Left renal pelvis (tissue), 4 donors: ENCODE measurements at places on chromosomes 11 and 22.

GRCh38 chr22:33920197-33920540 is at the start of gene LARGE1:
Gene LARGE1 (minus strand): TSS chr22:33920476.
- no peak for DNase-seq

- DNase-seq = no peak
These were observed 17.2 kb downstream of the SUN2 start for GRCh38 chr22:38738475-38739070.

DNA sequence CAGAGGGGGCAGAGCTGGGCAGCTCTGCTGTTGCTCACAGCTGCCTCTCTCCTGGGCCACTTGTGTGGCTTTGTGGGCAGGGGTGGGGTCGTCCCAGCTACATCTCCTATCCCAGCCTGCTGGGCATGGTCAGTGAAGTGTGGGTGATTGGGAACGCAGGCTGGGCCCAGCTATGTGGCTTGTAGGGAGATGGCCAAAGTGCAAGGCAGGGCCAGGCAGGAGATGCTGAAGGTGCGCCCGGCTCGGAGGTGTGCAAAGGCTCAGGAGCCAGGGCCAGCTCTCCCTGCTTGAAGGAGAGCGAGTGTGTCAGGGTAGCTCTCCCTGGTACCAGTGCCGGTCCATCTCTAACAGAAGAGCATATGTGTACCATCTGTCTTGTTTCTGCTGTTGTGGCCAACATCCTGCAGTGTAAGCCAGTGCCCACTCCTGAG is 8.4 kb upstream of the RANBP1 start:
- no peak for DNase-seq

GRCh38 chr11:102927624-102927990 is 27.9 kb downstream of the MMP13 start:
- no peak for DNase-seq

DNA sequence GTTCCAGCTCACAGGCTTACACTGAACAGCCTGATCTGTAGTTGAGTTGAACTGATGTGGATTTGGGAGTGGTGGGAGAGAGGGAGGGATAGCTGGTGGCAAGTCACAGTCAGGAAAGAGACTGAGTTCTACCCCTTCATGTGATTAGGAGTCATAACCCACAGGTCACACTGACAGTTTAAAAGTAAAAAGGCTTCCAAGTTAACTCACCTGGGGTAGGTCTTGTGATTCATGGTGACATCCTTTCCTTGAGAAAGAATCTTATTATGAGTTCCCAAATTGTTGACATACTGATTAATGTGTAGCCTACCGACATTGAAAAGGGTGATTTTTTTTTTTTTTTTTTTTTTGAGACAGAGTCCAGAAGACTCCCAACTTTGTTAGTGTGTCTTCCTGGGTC is 5.4 kb downstream of the IZUMO1R start:
- no peak for DNase-seq

- DNase-seq = no peak
These were observed 39.9 kb downstream of the IGSF9B start for GRCh38 chr11:133916784-133917440.

- DNase-seq = no peak
These were observed 30.2 kb downstream of the C22orf31 start for GRCh38 chr22:29031227-29032011.

DNA sequence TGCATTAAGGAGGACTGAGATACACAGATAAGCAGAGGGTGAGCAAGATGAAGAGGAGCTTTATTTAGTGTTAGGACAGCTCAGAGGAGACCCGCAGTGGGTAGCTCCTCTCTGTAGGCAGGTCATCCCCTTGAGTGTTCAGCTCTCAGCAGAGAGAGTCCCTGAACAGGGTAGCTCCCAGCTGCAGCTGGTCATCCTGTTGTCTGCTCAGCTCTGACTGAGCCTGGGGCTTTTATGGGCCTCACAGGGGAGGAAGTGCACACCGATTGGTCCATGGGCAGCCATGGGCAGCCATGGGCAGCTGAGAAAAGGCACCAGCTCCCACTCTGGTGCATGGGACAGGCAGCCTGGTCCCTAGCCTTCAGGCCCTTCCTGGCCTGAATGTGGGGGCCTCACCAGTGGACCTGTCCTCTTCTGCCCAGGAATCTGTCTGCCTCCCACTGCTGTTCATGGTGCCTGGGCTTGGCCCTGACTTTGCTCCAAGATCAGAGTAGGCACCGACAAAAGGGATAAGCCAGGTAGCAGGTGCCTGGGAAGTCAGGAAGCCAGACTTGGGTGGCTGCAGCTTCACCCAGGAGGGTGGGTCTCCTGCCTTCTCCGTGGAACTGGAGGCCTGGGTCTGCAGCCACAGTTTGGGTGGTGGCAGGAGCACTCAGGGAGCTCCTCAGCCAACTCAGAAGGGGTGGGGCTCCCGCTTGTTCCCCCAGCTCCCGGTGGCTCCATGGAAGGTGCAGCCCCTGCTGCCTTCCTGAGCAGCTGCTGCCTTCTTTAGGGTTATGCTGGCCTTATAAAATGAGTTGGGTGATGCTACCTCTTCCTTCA is 54.7 kb downstream of the MYEOV start:
- no peak for DNase-seq

GRCh38 chr11:10551290-10551592 is 10.3 kb upstream of the RNF141 start:
- DNase-seq = no peak

DNA sequence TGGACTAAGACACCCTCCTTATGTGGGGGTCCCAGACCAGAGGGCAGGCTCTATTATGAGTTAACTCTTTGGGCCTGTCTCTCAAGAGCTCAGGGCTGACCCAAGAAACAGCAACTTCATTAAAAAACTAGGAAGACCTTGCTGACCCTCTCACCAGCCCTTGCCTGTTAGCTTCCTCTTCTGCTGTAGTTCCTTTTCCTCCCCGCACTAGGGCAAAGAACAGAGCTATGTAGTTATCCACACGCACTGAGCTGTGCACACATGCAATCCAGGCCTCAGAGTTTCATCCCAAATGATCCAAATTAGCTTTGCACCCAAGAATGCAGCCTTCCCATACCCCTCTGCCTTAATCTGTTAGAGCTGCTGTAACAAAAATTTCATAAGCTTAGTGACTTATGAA is 539.6 kb upstream of the CADM1 start:
- DNase-seq = no peak

- DNase-seq = no peak
These were observed 305.7 kb downstream of the BLID start for GRCh38 chr11:121810291-121810690.

GRCh38 chr11:131808470-131808869 is 438.1 kb downstream of the NTM start:
- DNase-seq = no peak

DNA sequence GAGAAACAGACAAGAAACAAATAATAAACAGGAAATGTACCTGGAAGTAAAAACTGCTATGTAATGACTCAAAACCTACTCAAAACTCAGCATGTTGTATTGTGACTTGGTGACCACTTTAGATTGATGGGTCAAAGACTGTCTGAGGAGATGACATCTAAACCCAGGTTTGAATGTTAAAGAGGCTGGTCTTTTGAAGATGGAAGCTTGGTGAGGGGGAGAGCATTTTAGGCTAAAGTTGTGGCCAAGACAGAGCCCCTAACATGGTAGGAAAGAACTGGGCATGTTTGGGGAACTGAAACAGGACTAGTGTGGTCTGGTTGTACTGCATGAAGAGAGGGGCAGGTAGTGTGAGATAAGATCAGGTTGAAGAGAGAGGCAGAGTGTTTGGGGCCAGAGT is 85.3 kb upstream of the MYO18B start:
- DNase-seq = no peak

DNA sequence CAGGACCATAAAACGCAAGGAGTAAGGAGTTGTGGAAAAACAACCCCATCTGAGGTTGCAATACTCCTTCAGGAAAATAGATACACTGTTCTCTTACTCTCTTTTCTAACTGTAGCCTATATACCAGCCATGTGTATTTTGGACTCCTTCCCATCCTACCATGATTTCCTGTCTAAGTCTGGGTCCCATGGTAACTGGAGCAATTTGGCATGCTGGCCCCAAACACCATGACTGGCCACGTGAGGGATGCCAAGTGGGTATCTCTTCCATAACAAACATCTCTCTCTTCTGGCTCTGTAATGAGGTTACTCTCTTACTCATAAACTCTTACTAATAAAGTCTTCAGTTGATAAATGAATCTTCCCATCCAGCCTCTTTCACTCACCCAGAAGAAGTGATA is 26.5 kb downstream of the ABTB2 start:
- no peak for DNase-seq

DNA sequence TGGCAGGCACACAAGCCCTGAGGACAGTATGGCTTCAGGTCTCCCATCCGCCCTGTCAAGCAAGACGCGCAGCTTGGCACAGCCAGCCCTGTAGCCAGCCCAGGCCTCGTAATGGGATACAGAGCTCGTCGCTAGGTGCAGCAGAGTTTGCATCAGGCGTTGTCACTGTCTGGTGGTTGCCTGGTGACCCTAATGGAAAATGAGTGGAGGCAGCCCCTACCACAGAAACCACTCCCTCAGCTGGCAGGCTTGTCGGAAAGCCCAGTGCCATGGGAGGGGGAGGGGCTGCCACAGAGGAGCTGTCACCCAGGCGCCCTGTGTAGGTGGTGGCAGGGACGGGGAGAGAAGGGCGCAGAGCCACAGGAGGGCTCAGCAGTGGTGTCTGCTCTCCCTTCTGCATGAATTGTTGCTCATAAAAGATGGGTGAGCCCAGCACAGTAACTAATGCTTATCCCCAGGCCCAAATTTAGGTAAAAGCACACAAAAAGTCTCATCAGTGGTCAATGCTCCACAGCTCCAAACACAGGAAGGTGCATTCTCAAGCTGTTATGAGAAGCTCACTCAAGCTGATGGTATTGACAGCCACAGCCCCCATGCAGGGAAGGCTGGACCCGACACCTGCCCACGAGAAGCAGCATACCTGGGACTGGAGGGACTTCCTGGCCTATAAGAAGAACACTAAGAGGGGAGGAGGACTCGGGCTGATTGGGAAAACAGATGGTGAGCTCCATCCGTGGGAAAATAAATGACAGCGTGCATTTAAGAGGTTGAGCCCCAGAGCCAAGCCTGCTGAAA is 164.6 kb downstream of the ETS1 start:
- no peak for DNase-seq

- DNase-seq = peak; percentile 51
These were observed 73.7 kb upstream of the KIRREL3 start for GRCh38 chr11:127074151-127074761.

DNA sequence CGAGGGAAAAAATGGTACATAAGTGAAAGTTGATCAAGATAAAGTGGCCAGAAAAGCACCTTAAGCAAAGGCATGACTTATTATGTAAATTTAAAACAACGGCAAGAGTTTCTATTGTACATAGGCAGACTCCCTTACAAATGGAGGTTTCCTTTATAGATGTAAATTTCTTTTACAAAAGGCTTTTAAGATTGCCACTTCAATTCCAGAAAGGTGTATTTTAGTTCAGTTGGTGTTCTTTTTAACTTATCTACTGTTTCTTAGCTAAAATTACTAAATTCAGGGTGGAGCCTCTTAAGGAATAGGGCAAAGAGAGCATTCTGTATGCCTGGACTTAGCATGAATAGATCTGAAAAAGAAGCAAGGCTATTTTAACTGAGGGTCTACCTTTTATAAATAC is 24.9 kb upstream of the GNAZ start:
- DNase-seq = no peak

- DNase-seq = no peak
These were observed 481.7 kb downstream of the NTM start for GRCh38 chr11:131851964-131852755.

- DNase-seq = no peak
These were observed 8.7 kb upstream of the MRPL23 start for GRCh38 chr11:1938343-1939005.

- DNase-seq = no peak
These were observed 16.3 kb downstream of the FAT3 start for GRCh38 chr11:92240916-92241315.

DNA sequence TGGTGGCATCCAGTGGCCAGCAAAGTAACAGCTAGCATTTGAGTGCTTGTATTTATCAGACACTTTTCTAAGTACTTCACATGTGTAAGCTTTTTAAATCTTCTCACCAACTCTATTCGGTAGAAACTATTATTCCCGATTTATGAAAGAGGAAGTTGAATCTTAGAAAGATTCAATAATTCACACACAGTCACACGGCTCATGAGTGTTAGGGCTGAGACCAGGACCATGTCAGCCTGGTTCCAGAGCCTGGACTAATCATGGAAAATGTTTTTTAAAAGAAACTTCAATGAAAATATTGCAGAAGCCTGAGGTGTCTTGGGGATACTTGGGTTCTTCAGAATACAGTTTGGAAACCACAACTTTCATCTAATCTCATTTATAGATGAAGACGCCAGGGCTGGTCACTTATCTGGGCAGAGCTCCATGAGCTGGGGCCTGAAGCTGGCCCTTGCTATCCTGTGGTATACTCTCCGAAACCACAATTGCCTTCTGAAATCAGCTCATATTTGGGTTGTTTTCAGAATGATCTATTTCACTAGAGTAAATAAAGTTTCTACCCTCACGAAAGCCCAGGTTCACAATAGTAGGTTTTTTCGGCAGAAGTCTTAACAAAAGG is 4.3 kb upstream of the CRTAM start:
- DNase-seq = no peak

GRCh38 chr11:125108469-125108868 is 3.0 kb downstream of the TMEM218 start:
- DNase-seq = no peak

DNA sequence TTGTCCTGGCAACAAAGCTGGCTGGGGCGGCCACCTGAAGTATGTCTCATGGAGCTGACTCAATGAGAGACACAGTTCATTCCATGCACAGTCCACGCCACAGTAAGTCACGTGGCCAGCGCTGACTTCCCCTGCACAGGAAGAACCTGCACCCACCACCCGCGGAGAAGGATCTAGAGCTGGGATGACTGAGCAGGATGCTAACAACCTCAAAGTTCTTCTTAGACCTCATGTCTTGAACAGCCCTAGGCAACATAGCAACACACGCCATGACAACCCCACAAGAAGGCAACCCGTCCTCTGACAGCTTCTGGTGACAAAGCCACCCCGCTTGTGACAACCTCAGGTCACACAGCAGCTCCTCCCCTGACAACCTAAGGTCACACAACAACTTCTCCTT is 76.9 kb upstream of the B3GAT1 start:
- DNase-seq = no peak

DNA sequence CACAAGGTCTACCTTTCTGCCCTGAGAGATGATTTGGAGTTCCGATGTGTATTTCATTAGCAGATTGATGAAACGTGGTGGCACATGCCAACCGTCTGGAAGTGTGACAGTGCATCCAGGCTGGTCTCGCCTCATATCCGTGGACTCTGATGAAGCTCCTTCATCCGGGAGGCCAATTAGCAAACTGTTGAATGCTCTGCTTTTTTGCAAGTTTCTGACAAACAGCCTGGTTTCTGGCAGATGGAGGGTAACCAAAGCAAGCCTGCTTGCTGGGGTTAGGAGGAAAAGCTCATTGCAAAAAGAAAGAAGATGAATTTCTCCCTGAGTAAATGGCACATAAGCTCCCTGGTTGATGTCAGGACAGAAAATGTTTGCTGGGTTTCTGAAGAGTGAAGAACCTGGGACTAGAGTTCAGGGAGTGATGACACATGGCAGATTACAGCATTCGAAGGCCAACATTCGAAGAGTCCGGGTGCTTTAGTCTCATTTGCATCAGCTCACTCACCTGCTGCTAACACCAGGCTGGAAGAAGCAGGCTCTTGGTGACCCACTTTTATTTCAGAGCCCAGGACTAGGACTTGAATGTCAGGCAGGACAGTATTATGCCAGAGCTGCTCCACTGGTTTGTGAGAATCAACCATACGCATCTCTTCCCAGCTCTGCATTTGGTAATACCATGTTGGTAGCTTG is 135.9 kb upstream of the TTC12 start:
- no peak for DNase-seq
